ENCODE measurements at places on chromosomes 3 and 15. TPM values are rescaled to one million over a fixed set of nuclear protein-coding genes. Genes with fewer than 3 reads are reported as not detected.

- DNase-seq = peak; percentile 64
These were observed at the start of gene PARP15 for GRCh38 chr3:122577409-122578031. Gene PARP15 (plus strand): TSS chr3:122577650. CDS start chr3:122577668, 18 bp downstream.

DNA sequence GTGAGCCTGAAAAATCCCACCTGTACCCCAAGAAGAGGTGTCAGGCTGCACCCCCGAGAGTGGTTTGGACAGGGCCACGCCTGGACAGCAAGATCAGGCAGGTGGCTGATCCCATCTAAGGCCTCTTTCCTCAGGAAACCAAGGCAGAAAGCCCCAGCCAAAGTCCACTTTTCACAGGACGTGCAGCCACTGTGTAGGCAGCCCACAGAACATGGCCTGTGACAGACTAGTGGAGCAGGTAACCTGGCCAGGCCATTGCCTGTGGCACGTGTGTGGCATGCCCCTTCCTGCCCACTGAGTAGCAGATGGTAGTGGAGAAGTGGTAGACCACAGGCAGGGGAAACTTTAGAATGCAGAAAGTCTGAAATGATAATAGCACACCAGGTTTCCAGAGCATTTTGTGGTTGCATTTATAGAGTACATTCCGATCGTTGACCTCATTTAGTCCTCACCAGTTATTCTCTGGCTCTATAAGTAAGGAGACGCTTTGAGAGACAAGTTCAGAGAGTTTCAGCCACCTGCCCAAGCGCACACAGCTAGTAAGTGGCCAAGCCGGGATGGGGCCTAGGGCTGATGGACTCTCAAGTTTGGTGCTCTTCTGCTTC is 68.7 kb downstream of the AAGAB start:
- peak; percentile 40 for DNase-seq

- DNase-seq = no peak
These were observed 152.4 kb upstream of the MDFIC2 start for GRCh38 chr3:70464876-70465275.

DNA sequence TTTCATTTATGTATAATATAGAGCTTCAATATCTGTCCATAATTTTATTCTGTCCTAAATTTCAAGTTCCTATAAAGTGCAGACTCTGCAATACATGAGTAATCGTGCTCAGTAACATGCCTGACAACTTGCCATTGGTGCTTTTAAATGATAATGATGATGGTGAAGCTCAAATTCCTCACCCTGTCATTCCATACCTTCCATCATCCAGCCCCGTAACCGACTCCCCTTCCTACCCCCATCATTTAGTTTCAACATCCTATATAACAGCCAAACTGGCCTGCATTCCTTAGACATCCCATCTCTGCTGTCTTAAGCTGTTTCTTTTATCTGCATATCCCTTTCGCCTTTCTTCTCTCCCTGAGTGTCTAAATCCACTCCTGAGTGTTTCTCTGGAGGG is 67.2 kb upstream of the DLG1 start:
- DNase-seq = no peak

GRCh38 chr15:78392430-78392829 is 45.6 kb upstream of the IREB2 start:
- no peak for DNase-seq

GRCh38 chr3:17039594-17039993 is 154.8 kb downstream of the PLCL2 start:
- DNase-seq = no peak

DNA sequence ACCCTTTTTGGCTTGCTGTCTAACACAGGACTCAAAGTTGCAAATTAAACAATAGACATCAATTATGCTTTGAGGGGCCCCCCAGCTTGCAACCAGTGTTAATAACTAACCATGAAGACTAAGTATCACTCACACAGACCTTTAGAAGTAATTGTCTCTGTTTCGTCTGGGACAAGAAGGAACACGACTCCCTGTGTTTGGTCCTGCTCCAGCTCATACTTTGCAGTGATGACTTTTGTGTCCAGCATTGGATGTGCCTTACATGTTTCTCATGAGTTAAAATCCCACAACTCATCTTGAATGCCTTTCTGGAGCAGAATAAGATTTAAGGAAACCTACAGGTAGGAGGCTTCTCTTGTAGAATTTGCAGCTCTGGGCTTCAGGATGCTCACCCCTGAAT is 53.1 kb downstream of the GMNC start:
- DNase-seq = no peak

DNA sequence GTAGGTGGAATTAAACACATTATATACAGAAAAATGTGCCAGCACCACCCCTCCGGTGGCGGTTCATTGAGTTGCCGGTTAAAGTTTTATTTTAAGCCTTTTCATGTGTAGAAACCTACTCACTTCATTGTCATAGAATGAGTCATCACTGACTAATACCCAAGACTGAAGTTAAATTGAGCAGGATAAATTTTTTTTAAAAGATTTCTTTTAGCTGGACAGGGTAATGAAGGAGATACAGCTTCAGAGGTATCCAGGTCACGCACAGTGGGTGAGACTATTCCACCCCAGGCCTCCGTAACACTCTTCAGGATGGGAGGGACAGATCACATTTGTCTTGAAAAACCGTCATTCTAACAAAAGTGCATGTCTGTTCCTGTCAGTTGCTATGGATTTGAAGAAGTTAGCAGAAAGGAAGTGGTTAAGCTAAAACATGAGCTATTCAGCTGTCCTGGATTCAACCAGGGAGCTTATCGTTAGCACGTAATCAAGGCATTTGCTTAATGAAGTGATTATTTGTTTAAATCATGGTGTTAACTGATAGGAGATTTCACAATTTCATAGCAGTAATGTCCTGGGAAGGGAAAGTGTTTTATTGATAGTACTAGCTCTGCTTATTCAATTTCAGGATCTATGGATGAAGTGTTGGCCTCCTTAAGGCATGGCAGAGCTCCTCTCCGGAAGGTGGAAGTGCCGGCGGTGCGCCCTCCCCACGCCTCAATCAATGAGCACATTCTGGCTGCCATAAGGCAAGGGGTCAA is 23.4 kb downstream of the WHAMM start:
- DNase-seq = peak; percentile 46

GRCh38 chr3:63473641-63474166 is 178.8 kb upstream of the SNTN start:
- no peak for DNase-seq

- no peak for DNase-seq
These were observed 125.8 kb downstream of the PTPRG start for GRCh38 chr3:61687206-61687605.

The TRIM71 gene
- total RNA-seq = not detected

The NEK11 gene
- total RNA-seq = 1.4 TPM

The BNC1 gene
- total RNA-seq = not detected

The GCSAM gene
- total RNA-seq = 19.9 TPM
